Iris pigment epithelial cell (primary cell): ENCODE measurements at places on chromosomes 2 and 18.

DNA sequence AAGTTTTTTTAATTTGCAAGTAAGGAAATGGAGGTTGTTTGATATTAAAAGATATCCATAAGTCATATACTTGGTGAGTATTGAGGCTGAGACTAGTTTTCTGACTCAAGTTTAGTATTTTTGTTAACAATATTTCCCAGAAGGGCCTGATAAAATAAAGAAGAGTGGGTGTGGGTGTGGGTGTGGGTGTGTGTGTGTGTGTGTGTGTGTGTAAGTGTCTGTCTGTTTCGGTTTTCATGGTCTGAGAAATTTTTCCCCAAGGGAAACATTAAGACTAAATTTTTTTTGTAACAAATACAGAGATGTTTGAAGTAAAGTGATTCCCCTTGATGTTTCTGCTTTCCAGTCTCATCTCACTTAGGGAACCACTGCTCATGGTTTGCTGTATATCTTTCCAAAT, 36.5 kb downstream of the PPM1B start:
- no peak for DNase-seq

DNA sequence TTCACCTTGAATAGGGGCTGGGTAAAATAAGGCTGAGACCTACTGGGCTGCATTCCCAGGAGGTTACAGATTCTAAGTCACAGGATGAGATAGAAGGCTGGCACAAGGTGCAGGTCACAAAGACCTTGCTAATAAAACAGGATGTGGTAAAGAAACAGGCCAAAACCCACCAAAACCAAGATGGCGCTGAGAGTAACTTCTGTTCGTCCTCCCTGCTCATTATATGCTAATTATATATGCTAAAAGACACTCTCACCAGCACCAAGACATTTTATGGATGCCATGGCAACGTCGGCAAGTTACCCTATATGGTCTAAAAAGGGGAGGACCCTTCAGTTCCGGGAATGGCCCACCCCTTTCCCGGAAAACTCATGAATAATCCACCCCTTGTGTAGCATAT, 711.5 kb upstream of the KLHL29 start:
- DNase-seq, result no peak

GRCh38 chr2:152372438-152372984, 37.5 kb downstream of the FMNL2 start:
- DNase-seq, result peak; percentile 18

GRCh38 chr18:76391038-76391437, 104.0 kb downstream of the ZNF516 start:
- DNase-seq, result no peak

- DNase-seq, result no peak
Observed at GRCh38 chr2:7356909-7357584, 439.8 kb downstream of the RNF144A start.

GRCh38 chr2:60862642-60863041, 18.7 kb upstream of the REL start:
- DNase-seq, result no peak

DNA sequence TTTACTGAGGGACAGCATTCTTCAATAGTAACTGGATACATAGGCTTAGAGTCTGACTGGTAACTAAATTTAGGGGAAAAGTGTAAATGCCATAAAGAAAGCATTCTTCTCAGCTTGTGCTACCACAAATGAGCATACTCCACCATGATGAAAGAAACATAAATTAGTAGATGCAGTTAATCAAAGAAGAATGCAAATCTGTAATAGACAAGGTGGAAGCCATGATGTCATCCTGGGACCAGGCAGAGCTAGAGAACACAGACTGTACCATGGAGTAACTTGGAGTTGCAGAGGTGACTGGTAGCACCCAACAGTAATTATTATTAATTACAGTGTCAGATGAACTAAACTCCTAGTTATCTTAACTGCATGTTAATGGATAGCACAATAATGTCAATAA, 51.7 kb downstream of the RBKS start:
- no peak for DNase-seq

DNA sequence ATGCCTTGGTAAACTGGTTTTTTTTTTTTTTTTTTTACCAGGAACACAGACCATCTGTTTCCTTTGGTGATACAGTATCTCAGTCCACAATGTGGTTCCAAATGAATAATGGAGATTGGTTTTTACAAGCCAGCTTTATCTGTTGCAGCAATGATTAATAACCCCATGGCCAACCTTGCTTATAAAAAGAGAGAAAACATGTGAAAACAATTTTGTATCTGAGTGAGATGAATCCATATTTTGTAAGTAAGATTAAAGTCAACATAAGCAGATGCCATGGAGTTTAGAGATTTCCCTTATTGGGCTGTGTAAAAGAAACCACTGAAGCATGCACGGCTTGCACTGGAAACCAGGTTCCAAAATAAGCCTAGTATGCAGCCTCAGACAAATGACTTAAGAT, 108.6 kb upstream of the CNTNAP5 start:
- no peak for DNase-seq

GRCh38 chr18:76615065-76615733, 120.2 kb upstream of the ZNF516 start:
- peak; percentile 18 for DNase-seq

- no peak for DNase-seq
Observed at GRCh38 chr2:41764131-41764530, 283.7 kb upstream of the PKDCC start.

- DNase-seq, result no peak
Observed at GRCh38 chr2:38605298-38605830, 2.6 kb upstream of the HNRNPLL start.

GRCh38 chr2:207984765-207985480, 40.4 kb downstream of the PLEKHM3 start:
- no peak for DNase-seq

- no peak for DNase-seq
Observed at GRCh38 chr18:57258131-57258777, 94.1 kb upstream of the ST8SIA3 start.
